ENCODE measurements at places on chromosomes 7 and 10.

DNA sequence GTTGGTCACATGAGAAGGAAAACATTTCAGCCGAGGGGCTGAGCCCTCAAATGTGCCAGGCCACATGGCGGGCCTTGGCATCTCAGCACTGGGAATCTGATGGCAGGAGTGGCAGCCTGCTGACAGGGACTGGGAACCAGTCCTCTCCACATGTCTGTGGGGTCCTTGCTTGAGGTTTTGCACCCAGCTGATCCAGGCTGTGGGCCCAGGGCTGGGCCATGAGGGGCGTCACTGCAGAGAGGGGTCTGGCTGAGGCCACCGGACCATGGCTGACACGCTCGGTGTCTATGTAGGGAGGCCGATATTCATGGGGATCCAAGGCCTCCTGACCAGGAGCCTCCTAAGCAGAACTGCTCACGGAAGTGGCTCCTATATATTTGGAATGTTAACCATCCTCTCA is 31.0 kb upstream of the PWWP2B start:
- DNase-seq: no peak

DNA sequence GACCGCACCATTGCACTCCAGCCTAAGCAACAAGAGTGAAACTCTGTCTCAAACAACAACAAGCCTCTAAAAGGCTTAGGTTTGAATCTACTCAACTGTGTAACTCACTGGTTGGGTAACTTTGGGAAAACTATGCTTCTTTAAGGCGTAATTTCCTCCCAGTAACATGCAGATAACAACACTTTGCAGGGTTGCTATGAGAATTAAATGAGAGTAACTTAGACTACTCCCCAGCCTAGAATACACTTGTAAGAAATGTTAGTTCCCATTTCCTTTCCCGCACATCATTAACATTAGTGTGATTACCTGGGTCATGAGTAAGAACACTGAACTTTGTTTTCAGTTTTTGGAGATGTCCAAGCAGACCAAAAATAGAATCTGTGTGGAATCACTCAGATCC is 5.4 kb upstream of the MYPN start:
- no peak for DNase-seq

DNA sequence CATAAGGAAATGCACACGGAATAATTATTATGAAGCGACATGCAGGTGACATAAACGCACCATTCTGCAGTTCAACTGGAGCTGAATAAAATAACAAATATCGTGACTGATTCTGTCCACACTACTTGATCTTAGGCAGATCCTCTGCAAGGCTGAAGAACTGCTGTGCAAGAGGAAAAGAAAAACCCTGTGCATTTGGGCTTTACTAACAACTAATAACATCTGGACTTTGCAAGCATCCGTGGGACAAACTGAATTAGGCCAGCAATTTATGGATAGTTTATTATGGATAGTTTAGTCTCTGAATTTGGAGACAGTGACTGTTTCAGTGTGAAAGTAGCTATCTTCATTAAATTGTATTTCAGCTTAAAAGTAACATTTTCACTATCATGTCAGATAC is 309.4 kb downstream of the SFMBT2 start:
- DNase-seq: no peak

- no peak for DNase-seq
These were observed 110.7 kb downstream of the ICA1 start for GRCh38 chr7:8151161-8151725.

DNA sequence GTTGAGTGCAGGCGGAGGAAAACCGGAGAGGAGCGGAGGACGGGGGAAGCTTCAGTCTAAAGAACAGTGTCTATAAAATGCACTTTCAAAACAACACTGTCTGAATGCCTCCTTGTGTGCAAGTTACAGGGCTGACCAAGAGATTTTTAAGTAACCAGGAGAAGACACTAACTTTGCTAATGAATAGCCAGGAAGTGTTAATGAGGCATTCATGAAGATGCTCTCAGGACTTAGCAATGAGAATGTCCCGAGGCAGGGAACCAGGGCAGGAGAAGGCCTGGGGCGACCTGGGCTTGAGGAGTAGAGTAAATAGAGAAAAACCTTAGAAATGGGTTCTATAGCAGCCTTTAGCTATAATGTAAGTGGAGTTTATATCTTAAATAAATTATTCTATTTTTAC is 312.1 kb downstream of the SKIDA1 start:
- no peak for DNase-seq

- no peak for DNase-seq
These were observed 48.2 kb downstream of the SHOC2 start for GRCh38 chr10:110967645-110968044.

DNA sequence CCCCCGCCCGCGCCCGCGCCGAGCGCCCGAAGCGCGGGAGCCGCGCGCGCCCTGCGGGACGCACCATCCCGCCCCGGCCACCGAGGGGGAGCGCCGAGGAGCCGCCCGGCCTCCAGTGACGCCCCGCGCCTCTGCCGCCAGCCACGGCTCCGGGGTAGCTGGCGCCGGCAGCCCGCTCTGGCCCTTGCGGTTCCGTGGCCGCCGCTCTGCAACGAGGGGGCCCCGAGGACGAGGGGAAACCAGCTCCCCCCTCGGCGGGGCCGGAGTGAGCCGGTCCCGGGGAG is at the start of gene PAXIP1:
TSS of gene PAXIP1 (minus strand) at position 33 of the 284 bp plus-strand sequence. CDS start 195 bp downstream, outside the sequence.
- no peak for DNase-seq

DNA sequence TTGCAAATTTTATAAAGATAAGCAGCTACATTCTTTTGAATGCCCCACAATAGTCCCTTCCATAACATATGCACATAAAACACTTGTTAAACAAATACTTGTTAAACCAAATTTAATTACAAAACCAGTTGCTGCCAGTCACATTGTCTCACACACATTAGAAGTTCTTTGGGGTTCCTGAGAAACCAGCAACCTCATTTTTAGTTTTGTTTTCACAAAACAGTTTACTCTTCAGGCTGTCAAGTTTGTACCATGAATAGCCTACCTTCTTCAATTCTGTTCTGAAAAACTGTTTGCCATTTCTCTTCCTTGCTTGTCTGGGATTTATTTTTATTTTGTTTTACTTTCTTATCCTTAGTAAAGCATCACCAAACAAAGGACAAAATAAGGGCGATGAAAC is 176.5 kb upstream of the PHF14 start:
- no peak for DNase-seq

DNA sequence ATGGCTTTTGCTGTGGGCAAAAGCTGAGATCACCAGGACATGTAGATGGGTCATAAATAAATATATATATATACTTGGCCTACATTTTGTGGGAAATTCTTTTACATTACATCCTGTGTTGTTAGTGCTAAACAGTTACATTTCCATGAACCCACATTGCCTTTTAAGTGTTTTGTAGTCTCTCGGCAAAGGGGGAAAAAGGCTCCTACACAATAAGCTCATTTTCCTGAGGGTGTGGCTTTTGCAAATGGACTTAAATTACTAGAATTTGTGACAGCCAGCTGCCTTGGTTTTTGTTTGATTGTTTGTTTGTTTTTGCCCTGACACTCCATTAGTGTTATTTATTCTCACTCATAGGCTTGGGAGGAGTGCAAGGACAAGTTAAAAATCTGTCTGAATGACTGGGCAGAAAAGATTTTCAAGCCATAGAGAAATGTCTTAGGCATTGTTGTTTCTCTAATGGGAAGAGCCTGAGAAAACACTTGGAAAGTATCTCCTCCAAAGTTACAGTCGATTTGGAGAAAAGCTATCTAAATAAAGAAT is 128.8 kb downstream of the DGKB start:
- DNase-seq: no peak

GRCh38 chr10:122814493-122814892 is 31.2 kb downstream of the CUZD1 start:
- no peak for DNase-seq

GRCh38 chr7:21030237-21030871 is 243.7 kb upstream of the SP8 start:
- no peak for DNase-seq

- DNase-seq: no peak
These were observed 552 bp downstream of the SLC25A16 start for GRCh38 chr10:68526634-68527307.
